ENCODE measurements at places on chromosomes 7 and 10. TPM values are rescaled to one million over a fixed set of nuclear protein-coding genes. Genes with fewer than 3 reads are reported as not detected.

- no peak for DNase-seq
Measured at GRCh38 chr10:127920306-127921074, 13.6 kb downstream of the PTPRE start.

DNA sequence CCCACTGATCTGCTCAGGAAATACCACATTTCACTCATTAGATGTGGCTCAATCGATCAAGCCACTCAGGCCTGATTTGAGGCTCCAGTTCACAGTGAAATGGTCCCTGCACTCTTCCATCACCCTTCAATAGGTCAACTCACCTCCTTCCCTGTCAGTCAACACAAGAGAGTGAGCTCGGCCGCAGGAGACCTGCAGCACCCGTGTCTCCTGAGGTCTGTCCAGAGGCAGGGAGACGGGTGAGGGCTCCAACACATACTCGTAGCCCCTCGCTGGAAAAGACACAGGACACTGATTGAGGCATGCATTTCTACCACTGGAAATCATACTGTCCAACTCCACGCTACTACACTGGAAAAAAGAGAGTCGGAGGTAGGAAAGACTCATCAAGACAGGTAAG is 7.1 kb downstream of the RCC1L start:
- no peak for DNase-seq

DNA sequence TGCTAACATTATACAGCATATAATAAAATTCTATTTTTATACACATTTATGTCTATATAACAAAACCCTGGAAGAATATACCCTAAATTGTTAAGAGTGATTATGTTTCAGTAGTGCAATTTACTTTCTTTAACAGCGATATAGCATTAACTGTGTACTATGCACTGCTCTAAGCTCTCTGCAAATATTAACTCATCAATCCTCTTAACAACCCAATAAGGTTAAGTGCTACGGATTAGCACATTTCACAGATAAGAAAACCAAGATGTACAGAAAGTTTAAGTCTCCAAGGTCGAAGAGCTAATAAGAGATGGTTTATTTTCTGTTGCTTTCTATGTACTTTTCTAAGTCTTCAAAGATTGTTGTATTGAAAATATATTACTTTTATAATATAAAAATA is 95.8 kb downstream of the SEMA3C start:
- DNase-seq: no peak

DNA sequence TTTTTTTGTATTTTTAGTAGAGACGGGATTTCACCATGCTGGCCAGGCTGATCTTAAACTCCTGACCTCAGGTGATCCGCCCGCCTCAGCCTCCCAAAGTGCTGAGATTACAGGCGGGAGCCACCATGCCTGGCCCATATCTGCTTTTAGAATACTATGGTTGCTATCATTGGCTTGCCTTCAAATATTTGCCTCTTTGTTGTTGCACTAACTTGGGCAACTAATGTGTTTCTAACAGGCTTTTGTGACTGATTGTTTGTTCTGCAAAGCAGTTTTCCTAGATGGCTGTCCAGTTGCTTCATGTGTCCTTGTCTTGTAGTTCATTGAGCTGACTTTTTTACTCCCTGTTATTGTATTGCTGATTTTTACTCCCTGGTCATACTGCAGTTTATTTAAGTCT is 9.7 kb downstream of the VDAC2 start:
- no peak for DNase-seq

The MOGAT3 gene
- polyA plus RNA-seq: 0.14 TPM
